Glutamatergic neuron (in vitro differentiated cells): ENCODE measurements at places on chromosomes 1 and 21.
A peak's percentile ranks its signal among the peaks of the same experiment; 100 is the strongest.

GRCh38 chr1:156593661-156593989, 2.0 kb downstream of the NAXE start:
- DNase-seq: no peak

- DNase-seq: no peak
Observed at GRCh38 chr1:109927911-109928321, 17.3 kb downstream of the CSF1 start.

DNA sequence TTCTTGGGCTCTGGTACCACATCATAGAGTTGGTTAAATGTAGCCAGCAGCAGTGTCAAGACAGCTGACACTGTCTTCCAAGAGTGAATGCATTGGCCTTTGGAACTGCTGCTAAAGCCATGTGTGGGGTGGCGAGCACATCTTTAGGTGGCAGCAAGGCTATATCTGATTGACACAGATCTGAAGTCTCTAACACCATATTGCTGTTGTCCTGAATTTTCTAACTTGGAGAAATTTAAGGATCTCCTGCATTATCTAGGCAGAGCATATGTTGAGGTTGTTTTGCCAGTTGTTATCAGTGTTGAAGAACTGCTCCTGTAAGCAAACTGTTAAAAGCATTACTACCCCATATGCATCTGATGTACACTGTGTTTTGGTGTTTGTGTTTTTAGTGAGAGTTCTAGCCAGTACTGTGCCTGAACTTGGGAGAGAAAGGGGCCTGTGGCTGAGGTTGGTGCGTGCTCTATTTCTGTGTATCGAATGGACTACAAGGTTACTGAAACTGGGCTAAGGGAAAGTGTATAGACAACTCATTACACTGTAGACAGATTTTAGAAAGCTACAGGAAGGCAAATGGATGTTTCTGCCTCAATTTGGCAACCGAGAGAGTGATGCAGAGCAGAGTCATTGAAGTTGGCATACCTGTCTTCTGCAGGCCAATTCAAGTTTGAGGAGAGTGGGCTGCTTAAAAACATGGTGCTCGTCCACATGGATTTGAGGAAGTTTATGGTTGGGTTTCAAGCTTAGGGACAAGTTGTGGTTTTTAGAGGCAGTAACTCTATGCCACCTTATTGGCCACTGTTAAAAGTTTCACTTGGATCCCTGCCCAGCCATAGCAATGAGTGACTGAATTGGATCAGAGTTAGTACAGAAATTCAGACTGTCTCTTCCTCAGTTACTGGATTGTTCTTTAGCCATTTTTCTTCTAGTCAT, 16.9 kb downstream of the DYRK3 start:
- DNase-seq: no peak

GRCh38 chr1:31977385-31978131, 36.1 kb upstream of the KHDRBS1 start:
- peak; percentile 60 for DNase-seq

- no peak for DNase-seq
Observed at GRCh38 chr1:39051956-39052355, 25.8 kb downstream of the NDUFS5 start.

DNA sequence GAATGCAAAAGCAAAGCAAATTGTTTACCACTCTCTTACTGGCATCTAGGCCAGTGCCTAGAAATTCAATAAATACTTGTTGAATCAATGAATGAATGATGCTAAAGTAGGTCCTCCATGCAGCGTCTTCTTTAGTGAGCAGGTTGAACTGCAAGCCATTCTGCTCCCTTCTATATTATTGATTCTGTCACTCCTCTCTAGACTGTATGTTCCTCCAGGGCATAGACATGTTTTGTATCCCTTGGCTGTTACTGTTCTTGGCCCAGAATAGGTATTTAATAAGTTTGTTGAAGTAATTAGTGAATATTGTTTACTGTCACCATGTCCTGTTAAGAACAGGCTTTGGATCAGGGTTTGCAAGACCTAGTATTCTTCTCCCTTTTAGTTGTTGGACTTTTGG, 43.7 kb downstream of the OSBPL9 start:
- DNase-seq: no peak
